ENCODE measurements at places on chromosomes 1 and 21.

DNA sequence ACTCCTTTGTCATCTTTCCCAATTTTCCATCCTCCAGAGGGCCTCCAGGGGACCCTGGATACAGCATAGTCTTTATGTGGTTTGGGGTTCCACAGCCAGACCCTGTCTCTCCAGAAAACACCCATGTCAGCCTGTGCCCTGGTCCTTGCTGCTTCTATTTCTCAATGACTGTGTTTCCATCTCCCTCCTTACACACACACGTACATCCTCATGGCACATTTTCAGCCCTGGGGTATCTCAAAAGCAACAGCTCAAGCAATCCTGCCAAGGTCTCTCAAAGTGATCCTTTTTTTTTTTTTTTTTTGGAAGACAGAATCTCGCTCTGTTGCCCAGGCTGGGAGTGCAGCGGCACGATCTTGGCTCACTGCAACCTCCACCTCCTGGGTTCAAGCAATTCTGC, 22.3 kb downstream of the QSOX1 start:
- DNase-seq: no peak

- no peak for DNase-seq
Observed at GRCh38 chr1:6070450-6070974, 24.8 kb downstream of the KCNAB2 start.

DNA sequence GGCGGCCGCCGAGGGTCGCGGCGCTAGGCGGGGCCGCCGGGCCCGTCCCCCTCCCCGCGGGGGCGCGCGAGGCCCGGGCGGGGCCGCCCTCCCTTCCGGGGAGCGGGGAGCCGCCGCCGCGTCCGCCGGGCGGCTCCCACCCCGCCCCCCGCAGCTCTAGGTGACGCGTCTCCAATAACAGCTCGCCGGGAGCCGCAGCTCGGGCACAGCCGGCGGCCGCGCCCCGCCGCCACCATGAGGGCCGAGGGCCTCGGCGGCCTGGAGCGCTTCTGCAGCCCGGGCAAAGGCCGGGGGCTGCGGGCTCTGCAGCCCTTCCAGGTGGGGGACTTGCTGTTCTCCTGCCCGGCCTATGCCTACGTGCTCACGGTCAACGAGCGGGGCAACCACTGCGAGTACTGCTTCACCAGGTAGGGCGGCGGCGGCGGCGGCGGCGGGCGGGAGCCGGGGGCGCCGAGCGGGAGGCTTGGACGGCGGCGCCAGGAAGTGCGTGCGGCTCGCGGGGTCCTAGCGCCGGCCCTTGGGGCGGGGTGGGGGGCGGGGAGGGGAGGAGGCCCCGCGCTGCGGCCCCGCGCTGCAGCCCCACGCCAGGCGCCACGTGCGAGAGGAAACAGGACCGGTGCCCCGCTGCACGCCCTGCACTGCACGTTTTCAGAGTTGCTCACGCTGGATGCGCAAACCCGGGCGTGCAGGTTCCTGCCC, at the start of gene SMYD2:
SMYD2 (plus strand) TSS at position 139 of the 699 bp plus-strand sequence; CDS start at position 235, 96 bp downstream.
- peak; percentile 30 for DNase-seq

GRCh38 chr1:85445906-85446305, 19.1 kb downstream of the DDAH1 start:
- DNase-seq: no peak

Measured in substantia nigra (tissue), 51 donors.